ENCODE measurements at places on chromosomes 11 and 22.

DNA sequence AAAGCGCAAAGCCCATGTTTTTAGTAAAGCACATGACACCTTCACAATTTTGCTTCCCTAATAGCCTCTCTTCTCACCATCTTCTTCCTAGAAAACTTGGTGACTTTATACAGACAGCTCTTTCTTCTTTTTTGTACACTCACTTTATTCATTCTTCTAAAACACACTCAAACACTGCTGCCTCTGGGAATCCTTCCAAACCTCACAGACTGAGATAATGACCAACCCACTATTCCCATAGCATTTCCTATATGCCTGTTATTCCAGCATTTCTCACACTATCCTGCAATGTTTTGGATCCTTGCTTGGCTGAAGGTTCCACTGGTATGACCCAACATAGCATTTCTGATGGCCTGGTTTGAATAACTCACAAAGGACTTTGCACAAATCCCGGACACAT lies 442.1 kb upstream of the CCDC90B start:
- DNase-seq, result no peak

GRCh38 chr11:122743097-122743741 lies 87.7 kb downstream of the UBASH3B start:
- no peak for DNase-seq

GRCh38 chr11:132605825-132606570 lies 926.3 kb downstream of the OPCML start:
- DNase-seq, result no peak

- DNase-seq, result no peak
Measured at GRCh38 chr22:27799827-27800249, 1.7 kb downstream of the MN1 start.

DNA sequence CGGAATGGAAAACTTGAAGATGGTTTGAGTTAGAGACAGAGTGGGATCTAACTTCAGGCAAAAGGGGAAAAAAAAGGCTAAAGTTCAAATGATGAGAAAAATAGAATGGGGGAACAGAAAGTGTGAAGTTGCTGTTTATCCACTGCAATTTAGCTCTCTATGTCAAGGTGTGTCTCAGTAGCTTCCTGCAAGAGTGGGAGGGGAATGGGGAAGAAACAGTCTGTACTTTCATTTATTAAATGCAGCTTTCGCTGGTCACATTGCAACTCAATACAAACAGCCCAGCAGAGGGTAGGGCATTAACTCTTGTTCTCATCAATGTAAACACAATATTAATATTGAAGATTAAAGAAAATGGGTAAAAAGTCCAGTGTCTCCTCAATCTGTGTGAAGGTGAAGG lies 214.7 kb upstream of the SYN3 start:
- no peak for DNase-seq

GRCh38 chr11:33724644-33725035 lies 11.6 kb downstream of the CD59 start:
- no peak for DNase-seq
